Progenitor cell of endocrine pancreas (in vitro differentiated cells): ENCODE measurements at places on chromosomes 6 and 20.

GRCh38 chr6:52423971-52424381, 3.8 kb downstream of the EFHC1 start:
- peaks cover 5% of the 10 kb centered on the region for H3K4me1 ChIP-seq
- DNase-seq: no peak
- H3K27me3 ChIP-seq: no peaks in the 10 kb centered on the region
- peaks cover 3% of the 10 kb centered on the region for H3K36me3 ChIP-seq
- no peak overlapping the region for H3K27ac ChIP-seq
- no peak overlapping the region for H3K4me3 ChIP-seq

- no peak overlapping the region for H3K27ac ChIP-seq
- H3K4me1 ChIP-seq: no peaks in the 10 kb centered on the region
- H3K27me3 ChIP-seq: no peaks in the 10 kb centered on the region
- DNase-seq: no peak
Measured at GRCh38 chr6:37238381-37238780, 19.2 kb upstream of the TBC1D22B start.

GRCh38 chr20:35952480-35953386, 1.6 kb downstream of the SCAND1 start:
- H3K27ac ChIP-seq: peak overlapping the region; percentile 98
- peak overlapping the region; percentile 99 for H3K4me3 ChIP-seq
- peaks cover 10% of the 10 kb centered on the region for H3K4me1 ChIP-seq
- DNase-seq: no peak

GRCh38 chr6:33314943-33315792, 1.3 kb upstream of the TAPBP start:
- DNase-seq: no peak
- H3K4me3 ChIP-seq: peak overlapping the region; percentile 85
- peaks cover 40% of the 10 kb centered on the region for H3K4me1 ChIP-seq
- peaks cover 3% of the 10 kb centered on the region for H3K27me3 ChIP-seq
- H3K36me3 ChIP-seq: peaks cover 21% of the 10 kb centered on the region
- H3K27ac ChIP-seq: no peak overlapping the region

GRCh38 chr6:151730496-151730870, 77.0 kb upstream of the ESR1 start:
- no peaks in the 10 kb centered on the region for H3K27me3 ChIP-seq
- no peak for DNase-seq
- H3K4me3 ChIP-seq: no peak overlapping the region
- H3K4me1 ChIP-seq: no peaks in the 10 kb centered on the region
- H3K27ac ChIP-seq: no peak overlapping the region
- no peaks in the 10 kb centered on the region for H3K36me3 ChIP-seq
